ENCODE measurements at places on chromosomes 4 and X. TPM values are rescaled to one million over a fixed set of nuclear protein-coding genes. Genes with fewer than 3 reads are reported as not detected.

The PRDM5 gene
- 0.89 TPM for total RNA-seq

The MAGEA11 gene
- total RNA-seq: not detected

The FAM149A gene
- 1.2 TPM for total RNA-seq

The CHRNA9 gene
- total RNA-seq: 0.30 TPM

The ASB5 gene
- not detected for total RNA-seq

The GUCY1A1 gene
- not detected for total RNA-seq

The ATOH1 gene
- total RNA-seq: not detected

The PRKG2 gene
- total RNA-seq: 1.5 TPM

The DDIT4L gene
- total RNA-seq: 1.2 TPM

The FAM156A gene
- total RNA-seq: 32.3 TPM
